Amygdala (tissue), 56 donors: ENCODE measurements at places on chromosomes 6 and 20.

DNA sequence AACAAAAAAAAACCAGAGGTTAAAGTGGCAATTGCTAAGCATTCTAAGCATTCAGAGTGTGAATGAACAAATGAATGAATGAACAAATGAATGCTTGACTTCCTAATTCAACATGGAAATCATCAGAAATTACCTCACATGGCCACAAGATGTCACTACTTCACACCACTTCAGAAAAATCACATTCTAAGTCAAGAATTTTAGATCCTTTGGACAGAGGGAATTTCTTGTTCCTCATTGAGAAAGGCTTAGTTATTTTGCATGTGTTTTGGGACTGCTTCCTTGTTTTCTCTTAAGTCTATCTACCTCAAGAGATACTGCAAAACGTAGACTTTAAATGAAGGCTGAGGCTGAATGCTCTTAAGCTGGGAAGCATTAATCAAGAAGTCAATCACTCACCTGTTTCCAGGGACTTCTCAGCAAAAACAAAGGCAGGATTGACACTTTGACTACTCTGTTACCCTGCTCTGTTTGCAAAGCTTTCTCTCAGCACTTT lies 120.2 kb downstream of the MBOAT1 start:
- DNase-seq = peak; percentile 14

GRCh38 chr6:134351615-134352474 lies 33.9 kb upstream of the SGK1 start:
- DNase-seq = no peak

DNA sequence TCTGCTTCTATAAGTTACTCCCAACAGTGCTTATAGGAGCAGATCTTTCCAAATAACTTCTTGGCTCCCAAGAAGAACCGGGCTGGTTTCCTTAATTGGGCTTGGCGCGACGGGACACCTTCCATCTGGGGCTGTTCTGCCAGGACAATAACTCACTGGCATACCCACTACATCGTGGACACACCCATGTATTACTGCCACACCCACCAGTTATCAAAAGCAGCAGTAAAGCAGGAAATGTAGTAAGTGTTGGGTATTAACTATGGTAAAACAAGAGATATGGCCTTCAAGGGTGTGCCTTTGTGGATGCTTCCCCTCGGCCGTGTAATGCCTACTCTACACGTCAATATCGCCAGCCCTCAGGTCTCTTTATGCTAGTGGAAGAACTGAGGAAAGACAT lies 24.7 kb downstream of the CNKSR3 start:
- DNase-seq = no peak

DNA sequence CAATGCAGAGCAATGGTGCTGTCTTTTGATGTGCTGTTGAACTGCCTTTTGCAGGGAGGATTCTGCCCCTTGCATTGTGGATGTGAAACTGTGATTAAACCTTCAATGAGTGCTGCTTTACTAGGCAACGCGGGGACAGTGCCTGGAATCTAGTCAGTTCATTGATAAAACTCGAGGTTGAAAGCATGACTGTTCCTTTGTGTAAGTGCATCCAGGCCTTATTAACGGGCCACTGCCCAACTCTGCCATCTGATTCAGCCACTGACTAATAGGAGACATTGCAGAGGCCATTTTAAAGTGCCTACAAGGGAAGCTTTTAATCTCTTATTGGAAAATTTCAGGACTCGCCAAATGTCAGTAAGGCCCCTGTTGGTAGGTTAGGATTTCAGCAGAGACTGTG lies 49.3 kb downstream of the SLC35F1 start:
- peak; percentile 8 for DNase-seq

- no peak for DNase-seq
Measured at GRCh38 chr6:16576451-16577368, 184.6 kb downstream of the ATXN1 start.

DNA sequence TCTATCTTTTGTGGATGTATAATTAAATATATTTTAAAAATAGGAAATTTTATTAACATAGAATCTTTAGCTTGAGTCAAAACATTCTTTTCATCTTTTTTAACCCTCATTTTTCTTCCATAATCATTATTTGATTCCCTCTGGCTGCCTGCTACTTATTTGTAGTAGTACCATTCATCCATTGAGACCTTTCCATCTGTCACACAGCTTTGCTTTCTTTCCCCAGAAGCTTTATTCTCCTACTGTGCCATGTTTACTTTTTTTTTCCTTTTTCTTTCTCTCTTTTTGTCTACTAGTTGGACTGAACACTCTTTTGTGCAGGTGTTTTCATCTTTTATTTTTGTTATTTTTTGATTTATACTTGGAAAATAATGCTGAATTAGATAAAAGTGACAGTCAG lies 522.6 kb upstream of the MMS22L start:
- DNase-seq = no peak

DNA sequence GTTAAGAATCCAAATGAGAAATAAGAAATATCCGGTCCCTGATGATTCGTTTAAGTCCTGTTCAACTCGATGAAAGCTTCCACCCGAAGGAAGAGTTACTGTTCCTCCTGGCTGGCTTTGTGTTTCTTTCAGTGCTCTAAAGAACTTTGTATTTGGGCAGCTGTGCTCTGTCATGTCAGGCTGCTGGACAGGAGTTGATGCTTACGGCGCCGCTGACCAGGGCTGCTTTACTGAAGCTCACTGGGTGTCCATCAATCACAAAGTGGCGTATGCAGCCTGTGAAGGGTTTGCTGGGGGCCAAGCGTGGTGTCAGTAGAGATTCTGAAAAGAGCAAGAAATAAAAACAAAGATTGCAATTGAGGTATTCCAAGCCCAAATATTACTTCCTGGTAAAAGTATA lies 21.9 kb downstream of the FAM229B start:
- DNase-seq = no peak

GRCh38 chr6:45505470-45505869 lies 127.7 kb upstream of the SUPT3H start:
- no peak for DNase-seq

DNA sequence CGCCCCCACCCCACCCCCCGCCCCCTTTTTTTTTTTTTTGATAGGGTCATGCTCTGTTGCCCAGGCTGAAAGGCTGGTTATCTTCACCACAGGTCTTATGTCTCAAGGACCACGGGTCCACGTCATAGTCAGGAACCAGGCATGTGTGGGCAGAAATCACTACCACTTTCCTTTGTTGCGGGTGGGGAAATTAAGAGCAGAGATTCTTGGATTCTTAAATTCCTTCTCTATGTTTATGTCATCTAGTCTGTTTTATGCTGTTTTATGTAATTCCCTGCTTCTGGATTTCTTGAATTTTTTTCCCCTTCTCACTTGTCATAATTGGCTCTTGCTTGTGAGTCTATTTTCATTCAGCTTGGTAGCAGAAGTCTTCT lies 25.8 kb upstream of the PLCG1 start:
- DNase-seq = no peak

DNA sequence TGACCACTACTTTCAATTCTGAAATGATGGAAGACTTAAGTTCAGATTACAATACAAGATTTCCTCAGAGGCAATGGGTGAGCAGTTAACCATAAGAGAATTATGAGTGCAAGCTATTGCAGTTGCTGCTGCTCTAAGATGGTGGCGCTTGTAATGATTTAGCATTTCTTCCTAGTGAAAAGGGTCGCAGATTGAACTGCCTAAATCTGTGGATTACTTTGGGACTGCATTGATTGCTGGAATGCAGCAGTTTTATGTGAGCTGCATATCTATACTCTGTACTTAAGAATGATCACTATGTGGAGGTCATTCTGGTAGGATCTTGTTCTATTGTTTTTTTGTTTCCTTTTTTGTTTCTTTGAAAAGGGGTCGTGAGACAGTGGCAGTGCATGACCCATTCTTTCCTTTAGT lies 5.3 kb downstream of the SCAF8 start:
- no peak for DNase-seq

DNA sequence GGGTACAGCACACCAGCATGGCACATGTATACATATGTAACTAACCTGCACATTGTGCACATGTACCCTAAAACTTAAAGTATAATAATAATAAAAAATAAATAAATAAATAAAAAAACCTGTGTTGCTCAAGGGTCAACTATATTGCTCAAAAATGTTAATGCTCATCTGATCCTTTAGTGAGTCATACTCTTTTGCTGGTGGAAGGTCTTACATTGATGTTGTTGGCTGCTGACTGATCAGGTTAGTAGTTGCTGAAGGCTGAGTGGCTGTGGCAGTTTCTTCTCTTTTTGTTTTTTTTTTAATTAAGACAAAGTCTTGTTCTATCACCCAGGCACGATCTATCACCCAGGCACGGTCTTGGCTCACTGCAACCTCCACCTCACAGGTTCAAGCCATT lies 29.6 kb upstream of the SMIM26 start:
- no peak for DNase-seq

DNA sequence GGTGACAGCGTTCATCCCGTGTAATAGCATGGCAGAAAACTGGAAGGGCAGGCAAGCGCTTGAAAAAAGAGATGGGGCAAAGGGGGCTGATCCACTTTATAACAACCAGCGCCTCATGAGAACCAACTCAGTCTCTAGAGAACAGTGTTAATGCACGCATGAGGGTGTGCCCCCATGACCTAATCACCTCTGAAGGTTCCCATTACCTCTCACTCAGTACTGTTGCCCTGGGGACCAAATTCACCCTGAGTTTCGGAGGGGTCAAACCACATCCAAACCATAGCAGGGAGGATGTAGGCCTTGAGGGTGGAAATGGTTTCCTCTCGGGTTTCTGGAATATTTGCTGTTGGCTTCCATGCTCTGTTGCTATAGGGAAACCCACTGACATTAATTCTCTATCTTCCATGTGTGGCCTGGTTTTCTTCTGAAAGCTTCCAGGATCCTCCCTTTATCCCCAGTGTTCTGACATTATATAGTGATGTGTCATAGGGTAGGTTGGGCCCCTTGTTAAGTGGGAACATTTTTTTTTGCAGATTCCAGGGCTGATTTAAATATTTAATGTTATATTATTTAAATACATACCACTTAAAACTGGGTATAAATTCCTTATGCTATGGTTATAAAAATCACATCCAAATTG lies 65.2 kb downstream of the PPP1R14C start:
- no peak for DNase-seq

GRCh38 chr20:49713753-49714712 lies at the start of gene B4GALT5:
Gene B4GALT5, minus strand, starts transcription at chr20:49713878. Its CDS starts 188 bp downstream, at chr20:49713690.
- peak; percentile 75 for DNase-seq

DNA sequence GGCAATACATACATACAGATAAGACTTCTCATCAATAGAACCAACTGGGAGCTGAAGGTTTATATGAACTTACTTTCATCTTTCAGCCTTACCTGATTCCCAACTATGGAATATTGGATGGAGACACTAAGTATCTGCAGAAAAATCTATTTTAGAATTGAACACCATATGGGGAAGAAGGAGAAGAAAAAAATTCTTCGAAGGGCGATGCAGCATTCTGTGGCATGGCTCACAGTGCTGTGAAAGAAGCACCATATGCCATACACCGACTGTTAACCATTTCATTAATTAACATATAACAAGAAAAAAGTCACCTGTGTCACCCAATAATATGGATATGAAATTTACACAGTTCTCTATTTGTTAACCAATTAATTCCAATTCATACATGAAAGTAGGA lies 1374.4 kb upstream of the MAP3K7 start:
- no peak for DNase-seq

GRCh38 chr6:108846628-108847027 lies 1.6 kb upstream of the ARMC2 start:
- no peak for DNase-seq

DNA sequence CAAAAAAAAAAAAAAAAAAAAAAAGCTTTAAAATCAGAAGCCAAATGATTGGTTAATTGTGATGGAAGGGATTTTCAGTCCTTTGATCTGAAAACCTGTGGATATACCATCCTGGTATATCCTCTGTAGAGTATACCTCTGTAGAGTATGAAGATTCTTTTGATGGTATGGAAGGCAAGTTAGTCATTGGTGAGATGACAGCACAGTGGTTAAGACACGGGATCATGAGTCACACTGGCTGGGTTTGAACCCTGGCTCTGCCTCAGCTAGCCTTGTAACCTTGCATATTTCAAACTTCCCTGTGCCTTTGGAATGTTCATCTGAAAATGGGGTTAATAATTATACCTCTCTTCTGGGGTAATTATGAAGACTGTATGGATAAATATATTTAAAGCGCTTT lies 179.3 kb downstream of the CARMIL1 start:
- no peak for DNase-seq

DNA sequence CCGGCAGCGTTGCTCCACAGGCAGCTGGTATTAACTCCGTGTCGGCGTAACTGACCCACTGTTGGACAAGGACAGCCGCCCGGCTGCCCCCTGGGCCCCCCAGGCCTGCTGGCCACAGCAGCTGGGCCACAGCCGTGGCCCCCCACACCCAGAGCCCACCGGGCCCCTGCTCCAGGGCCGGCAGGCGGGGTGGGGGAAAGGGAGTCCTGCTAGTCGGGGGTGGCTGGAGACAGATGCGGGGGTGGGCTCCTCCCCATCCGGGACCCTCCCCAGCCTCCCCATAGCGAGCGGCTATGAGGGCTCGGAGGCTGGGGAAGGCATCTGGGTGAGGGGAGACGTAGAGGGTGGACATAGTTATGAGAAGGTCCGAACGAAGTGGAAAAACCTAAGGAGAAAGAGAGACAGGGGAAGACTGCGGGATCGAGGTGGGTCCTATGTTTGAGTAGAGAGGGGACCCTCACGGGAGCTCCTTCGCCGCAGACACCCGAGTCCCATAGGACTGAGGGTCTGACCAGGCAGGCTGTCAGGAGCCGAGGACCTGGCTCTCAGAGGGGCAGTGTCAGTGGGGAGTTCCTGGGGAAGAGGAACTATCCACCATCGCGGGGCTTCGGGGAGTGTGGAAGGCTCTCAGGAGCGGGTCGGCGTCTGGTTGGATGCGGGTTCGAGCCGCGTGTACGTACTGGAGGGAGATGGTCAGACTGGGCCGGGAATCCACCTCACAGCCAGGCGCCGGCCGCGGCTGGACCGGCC lies 511 bp downstream of the VARS1 start:
- no peak for DNase-seq

GRCh38 chr6:20458027-20458894 lies 56.6 kb downstream of the E2F3 start:
- no peak for DNase-seq
